Kidney epithelial cell (primary cell): ENCODE measurements at places on chromosomes 13 and 19. TPM values are rescaled to one million over a fixed set of nuclear protein-coding genes. Genes with fewer than 3 reads are reported as not detected.

- DNase-seq: no peak
Observed at GRCh38 chr13:44244288-44244687, 129.3 kb upstream of the SERP2 start.

DNA sequence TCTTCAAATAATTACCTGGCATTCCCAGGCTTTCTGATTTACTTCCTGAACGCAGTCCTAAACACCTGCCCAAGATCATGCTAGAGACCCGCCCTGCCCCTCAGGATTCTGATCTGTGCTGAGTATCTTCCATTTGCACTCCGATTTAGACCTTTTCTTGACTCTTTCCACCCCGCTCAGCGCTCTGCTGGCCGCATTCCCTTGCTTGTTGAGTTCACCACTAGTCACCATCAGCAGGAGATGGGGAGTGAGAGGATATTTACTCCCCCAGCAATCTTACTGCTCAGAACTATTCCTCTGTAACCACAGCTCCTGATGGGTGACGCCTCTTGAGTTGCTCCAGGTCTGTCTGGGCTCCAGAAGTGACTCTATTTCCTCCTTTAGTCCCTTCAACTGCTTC is 419.4 kb upstream of the MIR17HG start:
- DNase-seq: no peak

Gene ZNF90
- 5.1 TPM in 2 replicates for total RNA-seq

DNA sequence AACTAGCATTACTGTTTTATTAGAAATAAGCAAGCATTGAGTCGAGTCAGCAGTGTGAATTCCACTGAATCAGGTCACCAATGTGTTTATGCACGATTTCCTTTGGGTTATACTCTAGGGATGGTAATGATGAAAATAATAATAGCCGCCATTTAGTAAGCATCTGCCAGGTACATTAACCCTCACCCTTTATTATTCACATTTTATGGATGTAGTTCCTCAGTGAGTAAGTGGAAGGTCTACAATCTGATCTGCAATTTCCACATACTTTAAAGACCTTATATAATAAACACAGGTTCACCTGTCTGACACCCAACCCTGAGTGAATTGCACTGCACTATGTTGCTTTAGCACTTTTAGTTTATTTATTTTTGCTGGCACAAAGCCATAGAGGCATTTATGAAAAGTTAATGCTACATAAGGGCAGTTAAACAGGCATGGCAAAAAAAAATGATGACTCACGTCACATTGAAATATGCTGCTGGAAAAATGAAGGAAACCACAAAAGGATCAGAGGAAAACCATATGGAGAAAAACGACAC is 122.4 kb downstream of the TRPC4 start:
- DNase-seq: no peak

Gene CALR3
- total RNA-seq: not detected in 2 replicates

- no peak for DNase-seq
Observed at GRCh38 chr19:46431824-46432223, 3.1 kb upstream of the PNMA8C start.

DNA sequence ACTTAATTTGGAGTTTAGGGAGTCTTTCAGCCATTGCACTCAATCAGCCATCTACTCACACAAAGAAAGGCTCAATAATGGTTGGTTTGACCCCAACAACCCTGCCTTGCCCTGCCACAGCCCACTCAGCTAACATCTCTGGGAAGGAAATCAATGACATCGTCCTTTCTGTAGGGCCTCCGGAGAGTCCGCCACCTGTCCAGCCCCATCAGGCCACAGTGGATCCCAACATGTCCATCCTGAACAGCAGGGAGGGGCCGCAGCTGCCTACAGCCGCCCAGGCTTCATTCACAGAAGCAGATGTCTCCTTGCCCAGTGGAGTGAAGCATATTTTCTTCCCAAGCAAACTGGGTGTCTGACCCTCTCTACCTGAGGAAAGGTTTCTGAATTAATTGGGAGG is 4.2 kb upstream of the CDX2 start:
- no peak for DNase-seq

GRCh38 chr13:98570929-98571372 is 6.0 kb downstream of the STK24 start:
- DNase-seq: peak; percentile 79

DNA sequence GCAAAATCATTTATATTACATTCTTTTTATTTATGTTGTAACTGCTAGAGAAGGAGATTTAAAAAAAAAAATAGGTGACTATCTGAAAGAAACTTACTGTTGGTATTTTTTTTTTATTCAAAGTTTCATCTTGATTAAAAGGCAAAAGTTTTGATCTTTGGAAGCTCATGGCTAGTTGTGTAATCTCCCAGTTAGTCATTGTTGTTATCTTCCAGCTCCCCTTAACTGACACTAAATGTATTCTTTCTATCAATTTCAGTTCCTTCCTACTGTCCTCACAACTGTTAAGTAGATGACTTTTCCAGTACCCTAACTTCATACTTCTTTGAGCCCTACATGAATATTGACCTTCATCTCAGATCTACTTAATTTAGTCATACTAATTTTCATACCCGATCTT is 71.1 kb downstream of the PIBF1 start:
- no peak for DNase-seq

Gene HSPB6
- 0.17 and 0.82 TPM in 2 replicates for total RNA-seq

GRCh38 chr13:77810430-77810829 is 108.2 kb downstream of the EDNRB start:
- no peak for DNase-seq

Gene HIPK4
- 0.55 TPM in 1 of 2 replicates, not detected in the other for total RNA-seq

- DNase-seq: no peak
Observed at GRCh38 chr13:26019251-26019650, 32.6 kb downstream of the SHISA2 start.

- no peak for DNase-seq
Observed at GRCh38 chr13:90833951-90834350, 513.5 kb upstream of the MIR17HG start.

DNA sequence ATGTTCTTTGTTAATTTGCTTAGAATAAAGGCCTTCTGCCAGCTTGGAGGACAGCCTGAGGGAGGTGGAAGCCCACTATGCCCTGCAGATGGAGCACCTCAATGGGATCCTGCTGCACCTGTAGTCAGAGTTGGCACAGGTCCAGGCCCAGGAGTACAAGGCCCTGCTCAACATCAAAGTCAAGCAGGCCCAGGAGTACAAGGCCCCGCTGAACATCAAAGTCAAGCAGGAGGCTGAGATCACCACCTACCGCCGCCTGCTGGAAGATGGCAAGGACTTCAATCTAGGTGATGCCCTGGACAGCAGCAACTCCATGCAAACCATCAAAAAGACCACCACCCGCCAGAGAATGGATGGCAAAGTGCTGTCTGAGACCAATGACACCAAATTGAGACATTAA is 41.7 kb downstream of the ZNF85 start:
- no peak for DNase-seq

Gene GSX1
- not detected in 2 replicates for total RNA-seq

Gene NBEA
- total RNA-seq: 5.3 and 6.1 TPM in 2 replicates

DNA sequence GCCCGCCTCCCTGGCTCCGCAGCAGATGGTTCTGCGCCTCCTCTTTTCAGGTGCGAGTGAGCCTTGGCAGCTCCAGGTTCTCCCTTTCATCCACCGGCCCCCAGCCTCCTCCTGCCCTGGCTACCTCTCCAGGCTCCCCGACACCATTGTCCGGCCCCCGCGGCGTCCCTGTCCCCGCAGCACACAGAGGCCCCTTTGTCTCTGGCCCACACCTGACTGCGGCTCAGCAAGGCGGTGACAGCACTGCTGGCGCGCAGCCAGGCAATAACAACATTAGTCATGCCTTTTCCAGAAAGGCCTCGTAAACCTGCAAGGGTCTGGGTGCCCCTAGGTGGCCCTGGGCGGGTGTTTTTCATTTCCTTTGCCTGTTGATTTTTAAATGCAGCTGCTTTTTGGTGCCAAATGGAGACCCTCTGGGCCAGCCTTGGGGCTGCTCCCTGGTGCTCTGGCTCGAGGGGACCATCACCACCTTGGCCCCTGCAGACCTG is 73.2 kb upstream of the MEDAG start:
- peak; percentile 84 for DNase-seq

DNA sequence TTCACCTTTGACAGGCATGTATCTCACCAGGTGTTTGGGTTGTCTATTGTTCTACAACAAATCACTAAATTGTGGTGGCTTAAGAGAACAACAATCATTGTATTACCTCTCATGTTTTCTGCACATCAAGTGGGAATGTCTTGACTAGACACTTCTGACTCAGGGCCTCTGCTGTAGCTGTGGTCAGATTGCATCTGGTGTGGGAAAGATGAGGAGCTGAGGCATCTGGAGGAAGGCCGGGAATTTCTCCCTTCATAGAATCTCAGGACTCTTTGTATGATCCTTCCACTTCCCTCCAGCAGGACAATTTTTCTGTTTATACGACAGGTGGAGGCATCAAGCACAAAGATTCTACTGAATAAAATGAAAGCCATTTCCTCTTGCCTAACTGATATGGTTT is 511.8 kb upstream of the NBEA start:
- DNase-seq: peak; percentile 7

- DNase-seq: no peak
Observed at GRCh38 chr13:95540888-95541287, 11.6 kb upstream of the CLDN10 start.

DNA sequence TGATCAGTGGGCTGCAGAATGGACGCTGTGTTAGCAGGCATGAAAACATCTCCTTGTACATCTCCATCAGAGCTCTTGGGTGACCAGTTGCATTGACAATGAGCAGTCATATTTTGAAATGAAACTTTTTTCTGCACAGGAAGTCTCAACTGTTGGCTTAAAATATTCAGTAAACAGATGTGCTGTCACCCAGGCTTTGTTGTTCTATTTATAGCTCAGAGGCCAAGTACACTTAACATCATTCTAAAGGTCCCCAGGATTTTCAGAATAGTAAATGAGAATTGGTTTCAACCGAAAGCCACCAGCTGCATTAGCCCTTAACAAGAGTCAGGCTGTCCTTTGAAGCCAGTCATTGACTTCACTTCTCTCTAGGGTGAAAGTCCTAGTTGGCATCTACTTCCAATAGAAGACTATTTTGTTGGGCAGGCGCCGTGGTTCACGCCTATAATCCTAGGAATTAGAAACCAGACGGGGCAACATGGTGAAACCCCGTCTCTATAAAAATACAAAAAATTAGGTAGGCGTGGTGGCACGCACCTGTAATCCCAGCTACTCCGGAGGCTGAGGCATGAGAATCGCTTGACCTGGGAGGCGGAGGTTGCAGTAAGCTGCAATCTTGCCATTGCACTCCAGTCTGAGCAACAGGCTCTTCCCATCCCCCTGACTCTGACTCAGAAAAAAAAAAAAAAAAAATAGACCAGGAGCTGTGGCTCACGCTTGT is 7.9 kb upstream of the PDE4A start:
- DNase-seq: no peak

- DNase-seq: peak; percentile 97
Observed at GRCh38 chr13:109256866-109257760, 529.3 kb downstream of the IRS2 start.

DNA sequence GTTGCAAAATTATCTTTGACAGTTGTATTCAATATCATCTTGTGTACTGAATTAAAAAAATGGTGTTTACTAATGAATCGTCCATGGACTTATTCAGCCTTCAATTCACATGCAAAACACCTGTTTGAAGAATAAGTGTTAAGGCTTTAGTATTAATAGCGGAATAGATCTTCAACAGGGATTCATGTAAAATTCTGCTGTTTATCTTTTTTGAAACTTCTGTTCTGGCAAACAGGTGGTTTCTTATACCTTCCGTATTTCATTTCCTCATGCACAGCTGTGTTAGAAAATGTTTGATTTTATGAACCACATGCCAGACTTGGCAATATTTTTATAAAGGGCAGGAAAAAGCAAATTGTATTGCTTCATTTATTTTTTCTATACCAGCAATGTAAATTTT is 255.7 kb downstream of the DACH1 start:
- no peak for DNase-seq
